ENCODE measurements at places on chromosomes 1 and 21.

DNA sequence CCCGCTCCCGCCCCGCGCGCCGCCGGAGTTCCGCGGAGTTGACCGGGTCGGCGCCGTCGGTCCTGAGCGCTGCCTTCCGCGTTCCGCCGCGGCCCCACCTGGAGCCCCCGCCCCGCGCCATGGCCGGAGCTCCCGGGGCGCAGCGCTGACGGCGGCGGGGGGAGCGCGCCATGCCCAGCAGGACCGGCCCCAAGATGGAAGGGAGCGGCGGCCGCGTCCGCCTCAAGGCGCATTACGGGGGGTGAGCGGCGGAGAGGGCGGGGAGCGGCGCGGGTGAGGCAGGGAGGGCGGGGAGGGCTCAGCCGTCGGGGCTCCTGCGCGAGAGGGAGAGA, 216 bp downstream of the PRKCZ start:
- no peak for DNase-seq

- no peak for DNase-seq
Observed at GRCh38 chr1:205811660-205812059, 1.3 kb downstream of the SLC41A1 start.

GRCh38 chr1:11701551-11701961, 10.0 kb downstream of the DRAXIN start:
- no peak for DNase-seq

GRCh38 chr1:54335755-54336108, 70.5 kb downstream of the SSBP3 start:
- DNase-seq: no peak

- no peak for DNase-seq
Observed at GRCh38 chr21:29125979-29126378, 4.5 kb upstream of the MAP3K7CL start.
